ENCODE measurements at places on chromosomes 4 and X.
A peak's percentile ranks its signal among the peaks of the same experiment; 100 is the strongest.

GRCh38 chrX:119055687-119056086, 17.1 kb upstream of the CT47C1 start:
- no peak for DNase-seq

- DNase-seq: peak; percentile 98
Measured at GRCh38 chr4:73704314-73705055, 35.9 kb upstream of the CXCL8 start.

GRCh38 chr4:2443061-2443730, 24.4 kb downstream of the CFAP99 start:
- no peak for DNase-seq

DNA sequence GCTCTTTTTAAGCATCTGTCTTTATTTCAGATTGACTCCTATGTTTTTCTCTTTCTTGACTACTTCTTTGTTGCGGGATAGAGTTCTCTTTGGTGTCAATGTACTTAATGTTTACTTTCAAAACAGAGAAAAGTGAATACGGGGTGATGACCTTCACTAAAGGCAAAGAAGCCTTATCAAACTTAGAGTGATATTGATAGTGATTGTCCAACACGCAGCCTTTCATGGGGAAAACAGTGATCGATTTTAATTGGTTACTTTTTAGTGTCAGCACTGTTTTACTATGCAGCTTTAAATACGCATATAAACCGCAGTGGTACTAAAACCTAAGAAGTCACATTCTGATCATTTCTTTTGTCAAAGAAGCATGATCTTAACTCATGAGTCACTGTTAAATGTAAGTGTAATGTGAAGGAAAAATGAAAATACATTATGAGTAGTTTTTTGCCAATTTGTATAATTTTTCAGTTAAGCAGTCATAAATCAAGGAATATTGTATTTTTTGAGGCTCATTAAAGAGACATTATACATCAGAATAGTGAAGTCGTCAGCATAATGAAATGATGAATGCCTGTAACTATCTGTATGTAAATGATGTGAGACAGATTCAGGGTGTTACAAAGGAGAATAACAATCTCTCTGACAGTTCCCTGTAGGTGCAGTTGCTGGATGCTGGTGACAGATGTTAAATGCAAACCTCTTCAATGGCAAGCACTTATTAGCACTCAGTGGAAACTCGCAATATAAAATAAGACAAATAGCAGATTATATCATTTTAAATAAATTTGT, 2082.8 kb upstream of the TENM3 start:
- DNase-seq: no peak

DNA sequence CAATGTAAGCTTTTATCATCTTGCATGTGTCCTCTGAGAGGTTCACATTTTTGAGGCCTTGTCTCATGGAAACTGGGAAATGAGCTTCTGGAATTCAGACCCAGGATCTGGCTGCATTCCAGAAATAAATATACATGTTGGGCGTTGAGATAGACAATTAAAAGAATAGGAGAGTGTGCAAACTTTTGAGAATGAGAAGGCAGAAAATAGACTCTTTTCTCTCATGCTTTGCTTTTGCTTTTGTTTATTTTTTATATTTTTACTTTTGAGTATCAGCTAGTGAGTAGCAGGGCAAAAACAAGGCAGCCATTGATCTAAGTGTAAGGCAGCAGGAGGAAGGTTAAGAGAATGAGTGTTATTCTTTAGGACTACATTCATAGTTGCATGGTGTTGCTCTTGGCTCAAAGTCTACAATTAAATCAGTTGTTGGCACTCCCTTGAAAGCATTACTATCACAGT, 12.4 kb downstream of the SHROOM3 start:
- no peak for DNase-seq

DNA sequence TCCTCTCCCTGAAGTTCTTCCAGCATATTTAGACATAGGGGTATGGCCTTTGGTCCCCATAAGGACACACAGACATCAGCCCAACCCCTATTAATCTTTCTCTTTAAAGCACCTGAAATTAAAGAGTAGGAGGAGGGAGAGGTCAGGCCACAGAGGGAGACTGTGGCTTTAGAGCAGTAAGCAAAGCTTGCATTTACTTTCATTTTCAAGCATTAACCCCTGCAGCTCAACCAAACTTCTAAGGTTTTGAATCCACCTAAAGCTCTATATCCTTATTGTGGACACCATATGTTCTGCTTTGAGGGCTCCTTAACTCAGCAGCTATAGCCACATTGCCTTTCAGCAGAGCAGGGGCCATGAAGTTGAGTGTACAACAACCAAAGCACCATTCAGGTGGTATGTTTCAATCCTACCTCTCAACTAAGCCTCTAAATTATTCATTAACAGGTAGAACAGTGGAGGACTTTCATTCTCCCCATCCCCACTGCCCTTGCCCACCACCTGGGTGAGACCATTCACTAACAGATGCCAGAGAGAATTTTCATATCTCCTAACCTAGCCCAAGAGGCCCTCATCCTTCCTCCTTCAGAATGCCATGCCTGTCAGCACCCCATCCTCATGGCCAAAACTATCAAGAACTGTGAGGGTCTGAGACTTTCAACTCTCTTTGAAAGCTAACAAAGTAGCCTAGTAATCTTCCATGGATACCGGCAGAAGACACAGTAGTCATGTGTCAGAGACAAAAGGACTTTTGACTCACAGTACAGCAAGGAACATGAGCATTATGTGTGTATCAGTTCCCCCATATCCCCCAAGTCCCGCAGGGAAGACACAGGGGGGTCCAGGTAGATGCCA, 20.8 kb downstream of the LIN54 start:
- DNase-seq: no peak

GRCh38 chr4:131499141-131499873, 1649.8 kb upstream of the PCDH10 start:
- DNase-seq: peak; percentile 30

DNA sequence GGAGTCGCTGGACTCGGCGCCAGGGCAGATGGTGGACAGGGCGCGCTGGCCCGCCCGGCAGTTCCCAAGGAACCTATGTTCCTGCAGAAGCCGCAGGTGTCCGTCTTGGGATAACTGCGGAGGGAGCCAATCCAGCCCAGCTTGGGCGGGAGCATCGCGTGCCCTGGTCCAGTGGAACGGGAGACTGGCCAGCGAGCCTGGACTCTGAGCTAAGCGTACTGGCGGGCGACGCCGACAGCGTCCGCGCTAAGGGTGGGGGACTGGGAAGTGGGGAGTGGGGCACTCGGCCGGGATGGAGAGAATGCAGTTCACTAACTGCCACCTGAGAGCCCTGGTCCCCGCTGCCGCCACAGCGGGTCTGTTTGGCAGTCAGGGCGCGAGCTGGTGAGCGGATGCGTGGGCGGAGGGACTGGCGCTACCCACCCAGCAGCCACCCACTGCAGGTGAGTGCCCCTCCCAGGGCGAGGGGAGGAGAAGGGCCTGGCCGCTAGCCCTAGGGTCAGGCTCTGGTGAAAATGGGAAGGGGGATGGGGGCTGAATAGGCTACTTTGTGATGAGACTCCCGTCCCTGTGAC, 1.3 kb upstream of the MAMLD1 start:
- no peak for DNase-seq

DNA sequence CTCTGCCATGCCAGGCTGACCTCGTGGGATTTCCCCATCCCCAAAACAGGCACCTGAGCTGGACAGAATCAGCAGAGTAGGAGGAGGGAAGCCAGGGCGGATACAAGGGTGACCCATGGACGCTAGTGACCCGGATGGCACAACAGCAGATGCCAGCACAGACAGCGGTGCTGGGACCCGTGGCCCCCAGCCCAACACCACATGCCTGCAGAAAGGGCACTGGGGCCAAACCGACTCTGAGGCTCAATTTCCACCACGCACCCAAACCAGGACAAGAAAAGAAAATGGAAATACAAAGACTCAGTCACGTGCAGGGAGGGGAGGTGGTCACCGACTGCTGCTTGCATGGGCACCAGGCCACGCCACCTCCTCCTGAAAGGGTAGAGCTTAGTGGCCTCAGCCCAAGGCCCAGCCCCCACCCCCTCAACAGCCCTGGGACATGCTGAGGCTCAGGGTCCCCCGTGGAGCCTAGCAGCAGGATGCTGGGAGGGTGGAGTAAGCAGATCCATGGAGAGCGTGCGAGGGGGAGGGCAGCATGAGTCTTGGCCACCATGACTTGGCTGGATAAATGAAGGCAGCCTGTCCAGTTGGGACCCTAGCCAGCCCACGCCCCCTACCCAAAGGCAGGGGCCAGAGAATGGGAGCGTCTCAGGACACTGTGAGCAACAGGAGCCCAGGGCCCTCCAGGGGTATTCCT, 47.7 kb downstream of the C4orf50 start:
- DNase-seq: no peak

- DNase-seq: peak; percentile 93
Measured at GRCh38 chr4:152352622-152353116, 183.2 kb downstream of the FBXW7 start.

- DNase-seq: no peak
Measured at GRCh38 chr4:88353324-88353723, 25.3 kb upstream of the HERC6 start.

DNA sequence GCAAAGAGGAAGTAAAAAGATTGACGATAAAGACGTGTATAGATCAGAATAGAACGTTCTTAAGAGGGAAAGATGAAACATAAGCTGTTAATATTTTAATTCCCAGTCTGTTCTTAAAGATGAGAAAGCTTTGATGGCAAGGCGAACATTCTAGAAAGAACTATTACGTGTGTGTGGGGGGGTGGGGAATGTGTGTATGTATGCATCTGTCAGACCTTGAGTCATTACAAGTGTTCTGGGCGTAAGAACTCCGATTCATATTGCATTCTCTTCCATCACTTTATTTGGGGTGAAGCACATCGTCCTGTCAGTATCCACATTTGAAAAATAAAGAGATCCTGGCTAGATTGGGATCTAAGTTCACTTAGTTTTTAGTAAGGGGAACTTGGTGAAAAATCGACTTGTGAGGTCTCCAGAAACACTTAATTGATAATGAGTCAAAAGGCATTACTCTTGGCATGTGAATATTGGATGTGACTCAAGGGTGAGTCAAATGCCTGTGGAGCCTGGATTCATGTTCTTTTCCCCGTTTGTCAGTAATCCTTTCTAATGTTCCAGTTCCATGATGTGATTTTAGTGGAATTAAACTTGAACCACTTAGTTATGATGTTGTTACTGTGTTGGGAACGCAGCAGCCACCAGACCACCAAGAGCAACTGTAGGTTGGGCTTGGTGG, 3.1 kb downstream of the SMS start:
- peak; percentile 67 for DNase-seq

DNA sequence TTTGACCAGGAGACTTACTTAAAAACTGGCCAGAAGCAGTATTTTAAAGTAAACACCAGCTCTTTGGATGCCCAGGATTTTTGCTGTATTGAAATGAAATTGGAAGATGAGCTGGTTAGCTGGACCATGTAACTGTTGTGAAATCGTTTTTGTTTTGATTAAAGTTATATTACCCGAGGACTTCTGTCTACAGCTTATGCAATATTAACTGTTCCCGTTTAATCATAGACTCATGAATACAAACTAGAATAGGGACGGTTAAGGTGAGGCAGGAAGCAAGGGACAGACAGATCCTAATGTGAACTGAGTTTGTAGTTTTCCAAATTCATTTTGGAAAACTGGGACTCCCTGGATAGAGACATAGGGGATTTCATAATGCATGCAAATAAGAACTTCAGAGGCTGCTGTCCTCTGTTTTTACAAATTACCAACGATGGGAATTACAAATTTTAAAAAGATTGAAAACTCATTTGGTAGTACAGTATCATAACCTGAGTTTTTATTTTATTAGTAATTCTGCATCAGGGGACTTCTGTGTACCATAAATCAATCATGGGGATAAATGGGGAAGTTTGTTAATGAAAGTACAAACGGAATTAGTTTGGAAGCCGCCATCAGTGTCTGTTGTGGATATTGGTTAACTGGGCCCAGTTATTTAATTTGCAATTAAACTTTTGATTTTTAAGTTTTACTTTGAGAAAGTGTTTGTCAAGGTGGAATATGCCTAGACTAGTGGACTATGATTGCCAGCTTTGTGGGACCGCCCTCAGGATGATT, 304.4 kb downstream of the AFF2 start:
- DNase-seq: no peak

GRCh38 chrX:10482261-10482660, 138.1 kb downstream of the MID1 start:
- DNase-seq: no peak

DNA sequence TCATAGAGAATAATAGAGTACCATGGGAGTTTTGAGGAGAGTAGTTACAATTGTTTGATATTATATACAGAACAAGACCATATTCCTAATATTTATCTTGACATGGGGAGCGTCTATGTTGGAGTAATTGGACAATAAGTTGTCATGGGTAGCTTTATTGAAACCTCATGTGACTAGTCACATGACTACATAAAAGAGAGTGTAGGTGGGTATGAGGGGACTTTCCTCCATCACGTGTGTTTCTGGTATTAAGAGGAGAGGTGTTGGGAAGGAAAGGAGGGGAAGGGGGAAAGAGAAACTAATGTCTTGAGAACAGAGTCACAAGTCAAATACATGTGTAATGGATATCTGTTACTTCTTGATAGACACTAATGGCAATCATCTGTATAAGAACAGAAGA, 33.1 kb downstream of the PDLIM5 start:
- DNase-seq: no peak

- peak; percentile 3 for DNase-seq
Measured at GRCh38 chrX:140274811-140275525, 229.9 kb downstream of the SOX3 start.

DNA sequence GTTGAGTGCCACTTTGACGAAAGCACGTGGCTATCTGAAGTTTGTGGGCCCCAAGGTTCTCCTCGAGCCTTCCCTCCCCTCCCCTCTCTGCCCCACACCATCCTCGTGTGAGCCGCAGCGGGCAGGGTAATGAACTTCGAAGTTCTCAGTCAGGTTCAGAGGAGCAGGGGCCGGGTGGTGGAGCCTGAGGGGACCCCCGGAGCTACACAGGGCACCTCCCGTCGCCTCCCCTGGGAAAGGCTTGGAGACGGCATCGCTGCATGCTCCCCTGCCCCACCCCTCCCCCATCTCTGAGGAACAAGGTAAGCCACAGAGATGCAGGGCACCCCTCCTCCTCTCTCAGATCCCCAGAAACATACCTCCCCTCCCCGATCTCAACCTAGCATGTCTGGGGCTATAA, 2.8 kb upstream of the NKX1-1 start:
- DNase-seq: no peak

DNA sequence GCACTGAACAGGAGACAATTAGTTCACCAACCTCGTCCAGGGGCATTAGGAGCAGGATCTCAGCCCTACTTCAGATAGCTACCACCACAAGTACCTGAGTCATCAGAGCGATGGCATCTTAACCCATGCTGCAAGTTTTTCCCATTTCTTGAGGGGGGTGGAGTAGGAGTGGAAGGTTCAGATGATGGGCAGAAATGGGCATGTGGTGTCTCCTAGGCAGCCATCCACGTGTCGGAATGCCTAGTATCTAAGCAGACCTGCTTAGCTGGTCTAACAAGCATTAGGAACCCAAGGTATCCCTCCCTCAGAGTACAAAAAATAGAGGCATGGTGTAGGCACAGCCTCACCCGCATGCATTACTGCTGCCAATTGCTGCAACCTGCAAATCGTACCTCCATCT, 159.1 kb upstream of the DGKK start:
- DNase-seq: no peak

GRCh38 chr4:3563403-3563802, 31.2 kb upstream of the LRPAP1 start:
- DNase-seq: no peak
